ENCODE measurements at places on chromosomes 13 and 19.

DNA sequence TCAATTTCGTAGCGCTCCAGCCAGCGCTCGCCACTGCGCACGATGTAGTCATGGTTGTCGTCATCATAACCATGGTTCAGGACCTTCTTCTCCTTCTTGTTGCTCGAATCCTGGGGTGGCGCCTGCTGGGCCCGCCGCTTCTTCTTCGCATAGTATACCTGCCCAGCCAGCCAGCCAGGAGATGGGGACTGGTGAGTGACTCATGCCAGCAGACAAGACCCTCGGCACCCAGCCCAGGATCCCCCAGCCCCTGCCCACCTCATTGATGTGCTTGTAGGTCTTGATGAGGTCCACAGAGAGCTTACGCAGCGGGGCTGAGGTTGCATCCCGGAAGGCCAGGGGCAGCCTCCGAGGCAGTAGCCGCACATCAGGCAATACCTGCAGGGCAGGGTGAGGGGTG lies 3.6 kb downstream of the DYRK1B start:
- no peak for DNase-seq

DNA sequence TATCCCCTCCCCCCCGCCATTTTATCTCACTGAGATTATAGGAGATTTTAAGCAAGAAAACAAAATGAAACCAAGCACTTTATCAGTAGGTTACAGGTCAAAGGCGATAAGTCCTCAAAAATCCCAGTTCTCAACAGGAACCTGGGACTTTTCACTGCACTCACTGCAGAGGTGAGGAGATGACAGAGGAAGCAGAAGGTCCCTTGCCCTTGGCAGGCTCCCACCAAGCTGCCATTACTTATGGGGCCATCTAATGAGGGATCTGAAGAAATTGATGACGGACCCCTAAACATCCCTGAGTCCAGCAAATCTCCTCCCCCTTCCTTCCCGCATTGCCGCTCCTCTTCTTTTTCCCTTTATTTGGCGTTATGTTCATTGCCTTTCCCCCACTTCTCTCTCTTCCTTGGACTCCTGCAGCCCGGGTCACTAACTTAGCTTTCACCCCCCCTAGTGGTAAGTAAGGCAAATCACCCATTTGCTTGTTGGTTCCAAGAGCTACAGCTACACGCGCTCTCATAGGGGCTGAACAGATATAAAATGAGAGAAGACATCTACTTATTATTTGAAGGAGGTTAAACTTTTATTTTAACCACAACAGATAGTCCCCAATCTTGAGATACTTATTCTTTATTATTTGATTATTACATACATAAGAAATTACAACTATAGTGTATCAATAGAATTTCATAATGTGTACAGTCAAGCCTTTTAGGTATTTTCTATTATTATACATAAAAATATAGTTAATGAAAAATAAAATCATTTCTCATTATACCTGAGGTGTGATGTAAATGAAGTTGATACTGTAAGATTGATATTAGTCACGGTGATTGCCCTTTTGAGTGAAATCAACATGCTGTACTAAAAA lies 52.0 kb upstream of the ARGLU1 start:
- peak; percentile 71 for DNase-seq

GRCh38 chr13:41085961-41086585 lies 24.8 kb downstream of the WBP4 start:
- DNase-seq: no peak

- DNase-seq: no peak
Observed at GRCh38 chr13:92315265-92315664, 911.3 kb upstream of the GPC6 start.

DNA sequence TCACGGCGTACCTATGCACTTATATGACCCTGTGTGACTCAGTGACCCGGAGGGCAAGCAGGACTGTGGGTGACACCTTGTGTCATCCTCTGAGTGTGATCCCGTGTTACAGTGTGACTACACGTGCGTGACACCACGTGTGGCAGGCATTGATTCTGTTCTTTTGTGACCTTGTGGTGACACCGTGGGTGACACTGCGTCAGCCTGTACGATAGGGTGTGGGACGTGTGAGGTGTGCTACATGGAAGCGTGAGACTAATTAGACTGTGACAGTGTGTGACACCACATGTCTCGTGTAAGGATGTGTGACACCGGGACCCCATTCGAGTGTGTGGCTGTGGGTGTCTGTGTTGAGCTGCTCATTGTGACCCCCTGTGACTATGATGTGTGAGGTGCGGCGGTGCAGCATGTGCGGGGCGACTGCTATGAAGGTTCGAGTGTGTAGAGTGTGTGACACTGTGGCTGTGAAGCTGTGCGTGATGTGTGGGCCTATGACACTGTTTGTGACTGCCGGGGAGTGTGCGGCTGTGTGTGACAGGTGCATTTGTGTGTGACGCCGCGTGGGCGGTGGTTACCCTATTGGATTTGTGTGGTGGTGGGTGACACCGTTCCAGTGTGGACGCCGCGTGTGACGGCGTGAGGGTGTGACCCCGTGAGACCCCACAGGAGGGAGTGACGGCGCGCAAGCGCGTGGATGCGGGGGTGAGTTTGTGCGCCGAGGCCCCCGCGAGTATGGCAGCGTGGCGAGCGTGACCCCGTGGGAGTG lies 399 bp upstream of the SPTBN4 start:
- peak; percentile 87 for DNase-seq

DNA sequence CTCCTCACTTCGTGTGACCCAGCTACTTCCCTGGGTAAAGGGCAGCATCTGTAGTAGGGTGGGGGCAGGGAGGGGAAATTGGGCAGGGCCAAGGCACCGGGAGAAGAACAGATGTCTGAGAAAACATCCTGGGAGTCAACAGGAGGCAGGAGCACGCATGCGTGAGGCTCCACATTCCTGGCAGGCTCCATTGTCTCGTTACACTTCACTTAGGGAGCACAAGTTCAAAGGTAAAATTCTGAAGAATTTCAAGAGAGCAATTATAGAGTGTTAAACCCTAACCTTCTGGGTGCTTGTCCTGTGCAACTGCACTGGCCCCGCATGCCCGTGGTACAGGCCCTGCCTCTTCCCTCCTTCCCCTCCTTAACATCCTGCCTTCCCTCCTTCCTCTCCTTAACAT lies 79.6 kb upstream of the POMP start:
- DNase-seq: peak; percentile 52

GRCh38 chr13:91768746-91769145 lies 370.3 kb downstream of the GPC5 start:
- DNase-seq: no peak

DNA sequence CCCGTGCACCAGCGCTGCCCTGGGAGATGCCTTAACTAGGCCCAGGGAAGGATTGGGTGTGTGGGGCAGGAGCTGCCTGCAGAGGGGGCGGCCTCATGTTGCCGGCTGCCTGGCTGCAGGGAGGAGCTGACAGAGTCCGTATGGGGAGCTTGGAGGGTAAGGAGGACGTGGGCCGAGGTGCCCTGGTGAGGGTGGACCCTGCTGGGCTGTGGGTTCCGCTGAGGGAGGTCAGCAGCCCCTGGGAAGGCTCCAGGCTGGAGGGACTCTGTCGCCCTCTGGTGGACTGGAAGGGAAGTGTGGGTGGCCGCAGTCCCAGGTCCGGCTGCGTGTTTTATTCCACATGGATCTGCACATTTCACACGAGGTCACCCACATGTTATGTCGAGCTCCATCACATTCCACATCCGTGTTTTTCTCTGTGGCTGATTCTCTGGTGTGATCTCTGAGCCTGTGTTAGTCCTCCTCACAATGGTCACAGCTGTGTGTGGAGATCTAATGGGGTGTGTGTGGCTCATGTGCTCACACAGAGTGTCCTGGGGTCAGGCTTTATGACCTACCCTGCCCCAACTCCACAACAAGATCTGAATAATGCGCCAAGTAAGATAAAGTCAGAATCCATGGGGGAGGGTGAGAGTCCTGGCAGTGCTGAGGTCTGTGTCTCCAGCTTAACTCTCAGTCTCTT lies 1.8 kb upstream of the CEACAM8 start:
- peak; percentile 58 for DNase-seq

DNA sequence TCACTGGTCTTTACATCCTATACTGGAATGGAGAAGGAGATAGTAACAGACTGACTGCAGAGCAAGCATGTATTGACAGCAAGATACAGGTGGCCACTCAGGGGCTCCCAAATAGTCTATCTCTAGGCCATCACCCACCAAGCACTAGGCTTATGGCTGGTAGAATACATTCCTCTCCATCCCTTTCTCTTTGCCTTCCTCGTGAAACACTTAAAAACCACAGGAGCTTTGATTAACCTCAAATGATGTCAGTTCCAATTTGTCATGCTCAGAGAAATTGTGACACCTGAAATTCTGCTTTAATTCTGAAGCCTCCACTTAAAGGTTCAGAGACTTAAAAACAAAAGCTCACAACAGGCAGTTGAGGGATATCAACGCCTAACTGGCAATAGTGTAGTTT lies 17.2 kb downstream of the ENOX1 start:
- no peak for DNase-seq

DNA sequence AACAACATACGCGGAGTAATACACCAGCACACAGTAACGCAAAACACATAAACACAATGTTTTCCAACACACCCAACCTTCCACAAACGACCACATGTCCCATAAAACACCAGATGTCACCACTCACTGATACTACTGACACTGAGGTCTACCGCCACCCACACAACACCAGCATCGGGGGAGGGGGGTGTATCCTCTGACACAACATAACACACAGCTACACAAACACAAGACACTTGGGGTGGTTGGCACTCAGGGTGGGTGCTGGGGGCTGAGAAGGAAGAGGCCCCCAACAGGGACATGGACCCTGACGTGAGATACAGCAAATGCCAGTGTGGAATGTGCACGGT lies 1.5 kb upstream of the KCNN4 start:
- no peak for DNase-seq

- DNase-seq: peak; percentile 91
Observed at GRCh38 chr19:11125994-11126685, 29.4 kb downstream of the SPC24 start.

- DNase-seq: no peak
Observed at GRCh38 chr13:73662833-73663232, 471.4 kb downstream of the KLF12 start.

- no peak for DNase-seq
Observed at GRCh38 chr19:13861392-13861713, 15.6 kb upstream of the NANOS3 start.

GRCh38 chr13:43611281-43612273 lies 175.2 kb downstream of the ENOX1 start:
- no peak for DNase-seq

All from trophoblast cell (in vitro differentiated cells and primary cell).